Nephron progenitor cell (in vitro differentiated cells): ENCODE measurements at places on chromosomes 16 and 17.

DNA sequence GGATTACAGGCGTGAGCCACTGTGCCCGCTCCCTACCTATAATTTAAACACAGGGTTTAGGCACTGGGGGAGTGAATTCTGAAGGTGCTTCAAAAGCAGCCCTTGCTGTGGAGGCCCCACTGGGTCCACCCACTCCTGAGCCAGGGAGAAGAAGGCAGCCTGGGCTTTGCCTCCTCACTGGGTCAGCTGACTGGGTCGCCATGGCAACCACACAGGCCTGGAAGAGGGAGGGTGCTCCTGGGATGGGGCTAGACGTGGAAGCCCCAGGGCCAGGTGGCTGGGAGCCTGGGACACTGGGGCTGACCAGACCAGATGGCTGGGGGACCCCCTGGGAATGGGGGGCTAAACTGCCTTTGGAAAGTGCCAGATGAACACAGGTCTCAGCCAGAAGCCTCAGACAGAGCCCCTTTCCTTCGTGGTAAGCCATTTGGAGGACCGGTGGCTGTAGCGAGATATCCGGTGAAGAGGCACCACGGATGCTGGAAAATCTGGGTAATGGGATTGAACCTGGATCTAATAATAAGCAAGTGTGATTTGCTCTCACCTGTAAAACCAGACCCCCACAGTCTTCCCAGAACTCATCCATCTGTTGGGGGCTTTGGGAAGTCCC, 32.9 kb downstream of the TRARG1 start:
- peak; percentile 69 for DNase-seq

- no peak for DNase-seq
Observed at GRCh38 chr16:89841275-89841674, 13.0 kb downstream of the SPIRE2 start.

DNA sequence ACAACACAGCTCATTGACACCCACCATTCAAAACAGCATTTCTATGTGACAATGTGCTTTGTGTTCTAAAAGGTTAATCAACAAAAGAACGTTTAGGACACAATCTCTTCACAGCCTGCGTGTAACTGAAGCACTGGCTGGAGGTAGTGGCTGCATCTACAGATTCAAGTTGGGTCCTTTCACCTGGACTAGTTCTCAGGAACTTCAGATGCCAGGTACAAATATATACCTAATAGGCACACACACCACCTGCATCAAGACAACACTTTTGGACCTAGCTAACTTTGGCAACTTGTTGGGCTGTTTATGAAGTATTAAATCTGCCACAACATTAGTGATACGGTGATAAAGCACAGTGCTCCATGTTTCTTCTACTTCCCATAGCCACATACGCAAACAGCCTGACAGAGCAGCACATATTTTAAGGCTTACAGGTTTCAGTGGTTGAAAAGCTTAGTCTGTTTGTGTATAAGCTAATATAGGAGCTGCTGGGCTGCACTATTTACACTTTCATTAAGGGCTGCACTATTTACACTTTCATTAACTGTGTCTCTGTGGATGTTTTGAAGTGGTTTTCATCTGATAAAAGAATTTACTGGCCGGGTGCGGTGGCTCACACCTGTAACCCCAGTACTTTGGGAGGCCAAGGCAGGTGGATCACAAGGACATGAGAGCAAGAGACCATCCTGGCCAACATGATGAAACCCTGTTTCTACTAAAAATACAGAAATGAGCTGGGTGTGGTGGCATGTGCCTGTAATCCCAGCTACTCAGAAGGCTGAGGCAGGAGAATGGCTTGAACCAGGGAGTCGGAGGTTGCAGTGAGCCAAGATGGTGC, 132.6 kb downstream of the PARN start:
- no peak for DNase-seq

DNA sequence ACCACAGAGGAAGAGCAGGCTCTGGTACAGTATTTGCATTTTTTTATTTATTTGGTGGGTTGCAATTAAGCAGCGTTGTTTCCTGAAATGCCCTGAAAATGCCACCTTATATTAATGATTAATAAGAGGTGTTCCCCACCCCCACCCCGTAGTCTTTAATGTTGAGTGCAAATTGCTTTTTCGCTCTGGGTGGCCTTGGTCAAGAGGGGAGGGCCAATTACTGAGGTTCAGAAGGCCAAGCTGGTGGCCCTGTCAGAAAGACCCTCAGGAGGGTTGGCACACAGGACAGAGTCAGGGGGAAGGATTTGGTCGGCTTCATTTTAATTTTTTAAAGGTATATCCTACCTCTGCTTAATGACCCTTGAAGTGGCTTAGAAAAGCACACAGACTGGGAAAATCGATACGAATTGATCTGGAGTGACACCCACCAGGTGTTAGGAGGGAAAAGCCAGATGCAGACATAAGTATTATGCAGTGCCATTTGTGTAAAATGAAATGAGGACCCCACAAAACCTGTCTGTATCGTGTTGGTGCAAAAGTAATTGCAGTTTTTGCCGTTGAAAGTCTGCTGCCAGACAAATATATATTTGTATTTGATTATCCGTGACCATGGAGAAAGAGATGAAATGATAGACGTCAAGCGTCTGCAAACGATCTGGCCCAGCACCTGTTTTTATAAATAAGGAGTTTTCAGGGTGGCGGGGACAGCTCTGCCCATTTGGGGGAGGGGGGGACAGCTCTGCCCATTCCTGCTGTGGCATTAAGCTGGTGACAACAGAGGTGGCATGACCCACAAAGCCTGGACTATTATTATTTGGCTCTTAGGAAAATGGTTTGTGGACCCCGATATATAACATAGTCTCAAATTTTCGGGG, 143.8 kb upstream of the PLCG2 start:
- no peak for DNase-seq
